ENCODE measurements at places on chromosomes 1 and 21.

DNA sequence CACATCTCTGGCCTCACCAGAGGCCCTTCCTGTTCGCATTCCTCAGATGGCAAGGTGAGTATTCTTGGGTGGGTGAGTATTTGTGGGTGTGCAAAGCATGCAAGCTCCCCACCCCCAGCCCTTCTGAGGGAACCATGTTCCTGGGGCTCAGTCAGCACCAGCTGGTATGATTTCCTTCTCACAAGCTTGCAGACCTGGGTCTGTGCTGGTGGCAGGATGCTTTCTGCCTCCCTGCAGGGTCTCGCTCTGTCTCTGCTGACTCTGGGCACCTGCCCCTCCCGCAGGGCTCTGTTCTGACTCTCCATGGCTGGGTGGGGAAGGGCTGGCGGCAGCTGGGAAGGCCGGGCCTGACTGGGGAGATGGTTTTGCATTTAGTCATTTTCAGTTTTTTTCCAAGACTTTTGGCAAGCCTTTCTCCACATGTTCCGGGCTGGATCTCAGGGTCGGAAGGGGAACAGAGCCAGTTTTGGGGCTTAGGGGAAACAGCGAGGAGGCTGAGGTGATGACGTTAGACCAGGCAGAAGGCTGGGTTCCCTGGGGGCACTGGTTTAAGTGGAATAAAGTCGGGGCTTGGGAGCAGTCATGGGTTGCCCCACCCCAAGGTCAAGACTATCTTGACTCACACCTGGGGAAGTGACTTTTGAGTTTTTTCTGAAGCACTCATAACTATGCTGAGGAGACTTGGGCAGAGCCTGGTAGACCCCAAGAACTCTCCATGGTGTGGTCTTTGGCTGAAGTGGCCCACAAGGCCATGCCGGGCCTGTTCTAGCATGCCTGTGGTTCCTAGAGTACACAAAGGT, 6.2 kb downstream of the RASSF5 start:
- DNase-seq = no peak

DNA sequence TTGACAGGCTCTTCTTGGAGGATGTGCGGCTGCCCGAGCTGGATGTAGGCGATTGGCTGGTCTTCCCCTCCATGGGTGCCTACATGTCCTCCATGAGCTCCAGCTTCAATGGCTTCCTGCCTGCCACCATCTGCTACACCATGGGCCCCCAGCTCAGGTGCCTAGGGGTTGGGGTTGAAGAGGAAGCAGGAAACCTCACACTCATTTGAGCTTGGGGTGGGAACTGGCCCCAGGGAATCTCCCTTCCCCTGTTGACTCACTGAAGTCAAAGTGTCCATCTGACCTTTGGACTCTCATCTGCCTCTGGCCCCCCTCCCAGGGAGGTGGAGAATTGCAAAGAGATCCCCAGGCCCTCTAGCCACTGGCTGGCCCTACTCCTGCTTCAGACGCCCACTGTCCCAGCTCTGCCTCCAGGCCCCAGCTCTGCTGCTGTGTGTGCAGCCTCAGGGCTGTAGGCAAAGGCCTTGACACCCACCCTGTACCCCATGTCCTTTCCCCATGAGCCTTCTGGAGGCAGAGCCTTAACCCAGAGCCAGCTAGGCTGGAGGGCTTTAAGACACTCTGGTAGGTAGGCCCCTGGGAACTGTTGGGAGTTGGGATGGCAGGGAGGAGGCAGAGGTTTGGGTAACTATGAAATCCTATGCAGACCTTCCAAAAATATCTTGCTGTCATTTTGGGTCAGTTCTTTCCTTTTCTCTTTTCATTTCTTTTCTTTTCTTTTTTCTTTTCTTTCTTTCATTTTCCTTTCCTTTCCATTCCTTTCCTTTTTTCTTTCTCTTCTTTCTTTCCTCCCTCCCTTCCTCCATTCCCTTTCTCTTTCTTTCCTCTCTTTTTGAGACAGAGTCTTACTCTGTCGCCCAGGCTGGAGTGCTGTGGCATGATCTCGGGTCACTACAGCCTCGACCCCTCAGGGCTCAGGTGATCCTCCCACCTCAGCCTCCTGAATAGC, 66.9 kb upstream of the TINAGL1 start:
- DNase-seq = peak; percentile 54

DNA sequence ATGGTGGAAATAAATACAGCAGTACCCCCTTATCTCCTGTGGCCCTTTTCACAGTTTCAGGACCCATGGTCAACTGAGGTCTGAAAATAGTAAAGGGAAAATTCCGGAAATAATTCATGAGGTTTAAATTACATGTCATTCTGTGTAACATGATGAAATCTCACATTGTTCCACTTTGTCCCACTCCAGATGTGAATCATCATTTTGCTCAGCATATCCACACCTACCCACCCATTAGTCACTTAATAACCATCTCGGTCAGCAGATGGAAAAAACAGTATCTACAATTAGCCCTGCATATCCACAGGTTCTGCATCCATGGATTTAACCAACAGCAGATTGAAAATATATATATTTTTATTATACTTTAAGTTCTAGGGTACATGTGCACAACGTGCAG, 86.9 kb upstream of the GORAB start:
- no peak for DNase-seq

DNA sequence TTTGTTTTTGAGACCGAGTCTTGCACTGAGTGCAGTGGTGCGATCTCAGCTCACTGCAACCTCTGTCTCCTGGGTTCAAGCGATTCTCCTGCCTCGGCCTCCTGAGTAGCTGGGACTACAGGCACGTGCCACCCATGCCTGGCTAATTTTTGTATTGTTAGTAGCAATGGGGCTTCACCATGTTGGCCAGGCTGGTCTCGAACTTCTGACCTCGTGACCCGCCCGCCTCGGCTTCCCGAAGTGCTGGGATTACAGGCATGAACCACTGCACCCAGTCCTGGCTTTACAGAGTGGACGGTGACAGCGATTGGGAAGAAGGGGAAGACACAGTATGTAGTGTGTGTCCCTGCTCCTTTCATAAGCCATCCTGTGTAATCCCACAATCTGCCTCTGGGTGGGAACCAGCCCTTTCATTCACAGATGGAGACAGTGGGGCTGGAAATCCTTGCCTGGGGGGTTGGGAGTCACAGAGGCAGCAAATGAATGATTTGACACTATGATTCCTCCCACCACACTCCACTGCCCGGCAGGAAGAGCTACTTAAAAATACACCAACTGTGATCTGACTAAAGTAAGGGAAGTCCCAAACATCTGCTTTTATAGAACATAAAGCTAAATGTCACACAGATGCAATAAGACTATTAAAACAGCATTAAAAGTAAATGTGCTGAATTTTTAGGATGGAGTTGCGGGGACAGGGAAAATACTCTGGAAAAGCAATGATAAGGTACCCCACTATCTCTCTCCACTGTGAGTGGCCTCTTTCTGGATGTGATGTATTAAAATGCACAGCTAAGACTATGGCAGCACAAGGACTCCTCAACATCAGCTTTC, 4.5 kb downstream of the PARP1 start:
- DNase-seq = peak; percentile 34

DNA sequence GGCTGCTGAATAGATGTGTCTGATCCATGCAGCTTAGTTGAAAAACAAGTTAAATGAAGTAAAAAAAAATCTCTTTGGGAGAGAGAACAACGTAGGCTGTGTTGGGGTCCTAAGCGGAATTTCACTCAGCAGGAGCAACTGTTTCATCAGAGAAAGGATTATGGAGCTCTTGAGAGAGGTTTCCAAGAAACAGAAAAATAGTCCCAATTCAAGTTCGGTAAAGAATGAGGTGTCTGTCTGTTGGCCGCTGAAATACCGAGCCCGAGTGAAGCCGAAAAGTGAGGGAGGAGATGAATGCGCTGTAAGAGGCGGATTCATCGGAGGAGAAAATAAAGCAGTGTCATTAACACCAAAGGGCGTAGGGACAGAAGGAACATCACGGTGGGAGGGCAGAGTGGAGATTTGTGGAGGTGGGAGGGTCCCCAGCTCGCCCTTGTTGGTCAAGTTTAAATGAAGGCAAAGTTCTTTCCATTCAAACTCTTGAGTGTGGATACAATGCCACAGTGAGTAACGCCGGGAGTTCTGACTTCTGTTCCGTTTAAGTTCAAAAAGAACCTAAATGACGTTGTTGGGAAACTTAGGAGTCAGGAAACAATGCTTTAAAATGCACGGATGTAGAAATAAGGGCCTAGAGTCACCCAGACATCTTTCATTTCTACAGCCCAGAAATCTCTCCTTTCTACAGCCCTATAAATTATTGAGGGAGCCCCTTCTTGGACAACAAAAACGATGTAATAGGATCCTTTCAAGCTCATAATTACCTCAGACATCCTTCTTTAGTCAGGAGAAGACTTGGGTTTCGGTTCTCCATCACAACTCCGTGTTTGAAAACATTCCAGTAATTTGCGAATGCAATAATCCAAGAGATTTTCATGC, 15.6 kb upstream of the SLC45A1 start:
- DNase-seq = no peak

- DNase-seq = peak; percentile 40
Measured at GRCh38 chr1:209335178-209335577, 248.3 kb upstream of the CAMK1G start.

- DNase-seq = no peak
Measured at GRCh38 chr1:109631513-109632505, 12.2 kb downstream of the AMPD2 start.

GRCh38 chr1:166418344-166418933, 251.6 kb upstream of the FAM78B start:
- no peak for DNase-seq

DNA sequence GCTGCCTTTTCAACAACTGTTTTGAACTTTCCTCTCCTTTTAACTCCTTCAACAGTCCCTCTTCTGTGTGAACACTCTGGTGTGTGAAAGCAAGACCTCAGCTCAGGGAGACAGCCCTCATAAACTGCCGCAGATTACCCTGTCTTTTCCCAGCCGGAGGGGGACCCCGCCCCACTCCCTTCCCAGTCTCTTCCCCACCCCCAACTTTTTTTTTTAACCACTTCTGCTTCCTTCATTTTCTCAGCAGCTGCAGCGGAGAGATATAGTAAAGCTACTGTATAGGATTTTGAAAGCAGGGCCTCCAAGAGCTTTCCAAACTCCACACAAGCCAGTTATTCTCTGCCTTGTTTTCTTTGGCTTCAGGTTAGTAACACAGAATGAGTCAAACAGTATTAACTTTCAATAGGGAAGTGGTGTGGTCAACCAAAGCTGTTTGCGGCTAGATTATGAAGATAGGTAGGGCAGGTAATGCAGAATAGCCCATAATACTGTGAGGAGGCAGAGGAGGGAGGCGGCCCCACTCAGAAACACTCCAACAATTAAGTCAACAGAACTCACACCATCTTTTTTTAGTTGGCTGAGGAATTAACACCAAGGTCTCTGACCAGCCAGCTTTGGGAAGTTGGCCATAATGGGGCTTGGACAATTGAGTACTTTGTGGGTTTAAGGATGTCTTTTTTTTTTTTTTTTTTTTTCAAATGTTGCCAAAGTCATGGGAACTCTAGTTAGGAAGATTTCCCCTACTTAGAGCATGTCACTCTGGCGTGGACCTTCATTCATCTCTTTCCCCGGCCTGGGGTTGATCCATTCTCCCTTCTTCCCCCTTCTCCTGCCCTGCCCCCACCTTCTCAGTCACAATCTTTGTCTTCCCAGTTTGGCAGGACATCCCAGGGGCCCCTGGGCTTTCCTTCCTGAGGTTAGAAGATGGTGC, 177.0 kb downstream of the CLIC6 start:
- DNase-seq = peak; percentile 56

DNA sequence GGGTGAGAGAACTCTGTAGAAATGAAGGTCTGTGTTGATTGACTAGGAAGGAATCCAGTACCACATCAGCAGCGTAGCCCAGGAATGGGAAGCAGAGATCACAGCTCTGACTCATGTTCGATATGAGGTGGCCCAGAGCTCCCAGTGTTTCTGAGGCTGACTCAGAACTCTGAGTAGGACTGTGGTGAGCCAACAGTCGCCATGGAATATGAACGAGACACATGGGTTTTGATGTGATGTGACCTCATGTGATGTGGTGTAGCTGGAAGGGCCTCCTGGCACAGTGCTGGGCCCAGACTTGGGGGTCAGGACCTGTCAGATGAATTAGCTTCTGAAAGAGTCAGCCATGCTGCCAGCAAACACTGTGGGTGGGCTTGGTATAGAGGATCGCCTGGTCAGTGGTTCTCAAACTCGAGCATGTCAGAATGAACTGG, 237.0 kb downstream of the MRPL39 start:
- DNase-seq = peak; percentile 50

GRCh38 chr1:152858062-152858461, 1.7 kb upstream of the LCE7A start:
- no peak for DNase-seq

GRCh38 chr1:54094001-54094729, 40.8 kb downstream of the TCEANC2 start:
- no peak for DNase-seq

GRCh38 chr1:7942214-7942921, 1.7 kb upstream of the TNFRSF9 start:
- peak; percentile 77 for DNase-seq

All from suppressor macrophage treated with lipopolysaccharide for 4 hours (primary cell).